ENCODE measurements at places on chromosomes 11 and 22.

GRCh38 chr11:92449222-92449621 lies 224.6 kb downstream of the FAT3 start:
- DNase-seq, result no peak

GRCh38 chr22:25361899-25362214 lies 142.4 kb downstream of the CRYBB2 start:
- DNase-seq, result no peak

DNA sequence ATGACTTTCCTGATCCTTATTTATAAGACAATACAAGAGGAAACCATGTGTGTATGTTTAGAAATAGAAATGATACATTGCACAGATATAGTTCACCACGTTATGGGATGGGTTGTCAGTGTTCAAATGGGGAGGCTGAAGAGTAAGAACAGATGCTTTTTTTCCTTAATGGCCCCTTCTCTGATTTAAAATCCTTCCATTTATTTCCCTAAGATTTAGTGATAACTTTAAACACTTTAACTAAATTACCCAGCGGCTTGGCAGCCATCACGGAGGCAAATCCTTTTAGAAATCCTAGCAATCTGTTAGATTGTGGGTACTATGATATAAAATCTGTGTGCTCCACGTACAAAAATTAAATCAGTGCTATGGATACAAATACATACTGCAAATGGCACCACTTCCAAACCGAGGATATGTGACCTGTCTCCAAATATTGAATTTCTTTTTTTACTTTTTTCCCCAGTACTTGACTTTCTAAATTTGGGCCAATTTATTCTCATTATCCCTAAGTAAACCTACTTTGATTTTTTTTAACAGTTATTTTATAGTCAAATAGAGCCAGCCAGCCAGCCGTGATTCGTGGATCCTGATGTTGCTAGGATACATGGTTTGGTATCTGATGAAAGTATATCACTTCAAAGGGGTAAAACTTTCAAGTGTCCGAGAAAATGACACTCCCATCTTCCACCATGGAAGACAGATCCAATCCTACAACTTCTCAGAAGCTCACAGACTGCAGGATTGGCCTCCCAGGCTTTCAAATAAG lies 46.1 kb downstream of the BDNF start:
- DNase-seq, result no peak

DNA sequence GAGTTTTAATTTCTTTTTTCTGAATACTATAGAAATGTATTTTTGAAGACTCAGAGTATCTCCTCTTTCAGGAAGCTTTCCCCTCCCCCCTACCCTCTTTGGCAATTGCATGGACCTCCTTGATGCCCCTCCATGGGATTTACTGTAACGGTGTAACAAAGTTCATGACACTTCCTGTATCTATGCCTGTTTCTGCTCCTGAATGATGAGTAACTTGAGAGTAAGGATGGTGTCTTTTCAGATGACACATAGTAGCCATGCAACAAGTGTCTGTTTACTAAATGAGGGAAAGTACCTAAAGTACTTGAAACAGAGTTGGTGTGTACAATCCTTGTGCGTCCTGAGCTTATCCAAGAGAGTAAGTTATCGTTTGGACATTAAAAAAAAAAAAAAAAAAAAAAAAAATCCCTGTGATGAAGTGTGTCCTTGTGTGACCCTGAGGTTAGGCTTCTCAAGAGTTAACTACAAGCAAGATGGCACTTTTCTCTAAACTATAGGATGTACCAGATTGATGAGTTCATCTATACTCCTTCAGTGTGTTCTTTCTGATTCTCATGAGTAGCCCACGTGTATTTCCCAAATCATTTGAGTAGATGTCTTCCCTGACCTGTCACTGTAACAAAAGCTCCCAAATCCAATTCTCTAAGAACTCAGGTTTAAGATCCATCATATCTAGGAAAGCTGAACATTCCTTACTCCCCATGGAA lies 7.4 kb downstream of the ETS1 start:
- DNase-seq, result no peak
